Epithelial cell of esophagus (primary cell): ENCODE measurements at places on chromosomes 11 and 22.

- DNase-seq: no peak
These were observed 389.8 kb upstream of the LRRC4C start for GRCh38 chr11:41849250-41849649.

DNA sequence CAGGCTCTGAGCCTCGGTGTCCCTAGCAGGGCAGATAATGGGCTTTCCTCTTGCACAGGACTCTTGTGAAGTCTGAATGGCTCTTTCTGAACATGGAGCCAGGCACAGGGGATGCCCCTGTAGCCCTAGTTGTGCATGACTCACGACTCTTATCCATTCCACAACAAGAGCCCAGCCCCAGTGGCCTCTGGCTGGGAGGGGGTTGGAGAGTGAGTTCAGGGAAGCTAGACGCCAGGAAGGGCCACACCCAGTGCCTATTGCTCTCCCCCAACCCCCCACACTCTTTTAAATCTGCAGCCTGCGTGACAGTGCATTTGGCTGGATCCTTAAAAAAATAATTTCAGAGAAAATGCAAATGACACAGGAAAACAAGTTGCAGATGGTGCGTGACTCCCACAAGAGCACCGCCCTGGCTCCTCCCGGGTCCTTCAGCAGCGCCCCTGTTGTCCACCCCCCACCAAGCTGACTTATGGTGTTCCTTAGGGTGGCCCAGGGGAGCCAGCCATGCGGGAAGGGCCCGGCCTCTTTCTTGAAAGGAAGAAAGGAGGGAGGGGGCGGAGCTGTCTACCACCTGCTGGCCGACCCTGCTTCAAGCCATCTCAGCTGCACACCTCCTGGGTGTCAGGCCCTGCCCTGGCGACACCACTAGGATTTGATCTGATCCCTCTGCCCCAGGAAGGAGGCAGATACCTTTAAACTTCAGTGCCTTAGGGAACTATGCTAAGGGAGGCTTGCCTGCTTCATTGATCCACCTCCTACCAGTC lies 74.7 kb downstream of the MN1 start:
- peak; percentile 80 for DNase-seq

GRCh38 chr11:79541466-79541865 lies 100.6 kb upstream of the TENM4 start:
- no peak for DNase-seq

- no peak for DNase-seq
These were observed 2.5 kb upstream of the ST14 start for GRCh38 chr11:130157101-130157500.

GRCh38 chr22:50461536-50461935 lies 13.3 kb downstream of the SBF1 start:
- no peak for DNase-seq

GRCh38 chr22:17046566-17047348 lies 38.0 kb upstream of the IL17RA start:
- DNase-seq: no peak

DNA sequence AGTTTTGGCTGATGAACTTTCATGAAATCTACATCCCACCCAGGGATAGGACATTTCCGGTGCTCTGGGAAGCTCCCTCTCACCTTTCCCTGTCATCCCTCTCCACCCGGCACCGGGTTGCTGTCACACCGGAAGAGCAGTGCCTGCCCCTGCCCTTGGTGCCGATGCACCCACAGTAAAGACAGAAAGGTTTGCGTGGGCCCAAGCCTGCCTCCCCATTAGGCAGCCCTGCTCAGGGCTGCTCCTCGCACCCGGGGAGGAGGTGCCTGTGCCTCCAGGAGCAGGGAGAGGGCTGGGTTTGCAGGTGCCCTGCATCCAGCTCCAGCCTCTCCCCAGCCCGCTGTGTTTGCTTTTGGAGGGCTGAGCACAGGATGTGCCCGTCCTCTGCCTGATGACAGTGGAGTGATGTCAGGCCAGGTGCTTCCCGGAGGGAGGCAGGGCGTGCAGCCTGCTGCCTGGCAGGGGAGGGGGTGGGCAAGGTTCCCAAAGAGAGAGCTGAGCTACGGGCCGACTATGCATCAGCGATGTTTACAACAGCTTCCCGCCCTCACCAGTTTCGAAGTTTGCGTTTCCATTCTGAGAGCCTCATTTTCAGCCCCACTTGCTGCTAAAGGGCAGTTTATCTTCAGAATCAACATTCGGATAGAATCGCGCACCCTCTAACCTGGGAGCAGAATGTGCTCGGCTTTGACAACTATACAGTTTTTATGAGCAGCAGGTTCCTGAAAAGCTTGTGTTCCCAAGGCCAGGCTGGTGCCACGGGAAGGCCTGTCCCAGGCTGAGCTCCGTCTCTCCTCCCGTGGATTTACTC lies 83.2 kb upstream of the CLDN5 start:
- DNase-seq: peak; percentile 80

- DNase-seq: no peak
These were observed 29.6 kb downstream of the IGF2 start for GRCh38 chr11:2109541-2110019.

DNA sequence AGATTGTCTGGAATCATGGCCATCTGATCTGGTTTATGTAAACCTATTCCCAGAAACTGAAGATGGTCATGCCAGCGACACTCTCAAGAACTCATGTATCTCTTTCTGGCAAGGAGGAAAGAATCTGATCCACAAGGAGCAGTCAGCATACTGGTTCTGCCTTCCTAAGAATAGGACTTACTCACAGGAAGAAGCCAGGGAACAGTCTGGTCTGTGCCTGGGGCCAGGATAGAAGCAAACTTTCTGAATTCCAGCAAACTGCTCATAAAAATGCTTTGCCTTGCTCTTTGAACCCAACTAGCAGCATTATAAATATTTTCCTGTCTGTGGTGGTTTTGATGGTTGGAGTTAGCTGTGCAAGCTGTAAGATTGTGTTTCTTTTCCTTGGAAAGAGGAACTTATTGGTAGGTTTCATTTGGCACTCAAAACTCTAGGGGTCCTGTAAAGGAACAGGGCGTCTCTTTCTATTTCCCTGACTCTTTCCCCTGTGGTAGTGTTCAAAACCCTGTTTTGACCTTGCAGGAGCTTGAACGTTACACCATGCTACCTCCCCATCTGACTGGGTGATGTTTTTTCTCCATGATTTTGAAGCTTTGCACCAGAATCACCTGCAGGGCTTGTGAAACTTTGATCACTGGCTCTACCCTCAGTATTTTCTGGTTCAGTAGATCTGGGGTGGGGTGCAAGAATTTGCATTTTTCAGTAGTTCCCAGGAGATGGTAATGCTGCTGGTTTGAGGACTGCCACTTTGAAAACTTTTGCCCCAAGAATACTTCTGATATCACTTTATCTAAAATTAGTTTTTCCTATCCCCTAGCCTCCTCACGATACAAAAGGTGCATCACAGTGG lies 627.8 kb upstream of the ANO5 start:
- DNase-seq: no peak
